ENCODE measurements at places on chromosomes 3 and 15. TPM values are rescaled to one million over a fixed set of nuclear protein-coding genes. Genes with fewer than 3 reads are reported as not detected.

The TLR9 gene
- 0.08 TPM for polyA plus RNA-seq

The RLBP1 gene
- not detected for polyA plus RNA-seq

The NR2E3 gene
- 0.04 TPM for polyA plus RNA-seq

The TRH gene
- polyA plus RNA-seq, result 0.22 TPM

The TGM4 gene
- polyA plus RNA-seq, result 0.22 TPM

The GRIP2 gene
- polyA plus RNA-seq, result 0.14 TPM

The ADAMTS9 gene
- polyA plus RNA-seq, result 22.7 TPM

The CORO2B gene
- polyA plus RNA-seq, result 19.7 TPM

The ZNF80 gene
- not detected for polyA plus RNA-seq

The CNTN4 gene
- polyA plus RNA-seq, result 1.0 TPM

The HCN4 gene
- 0.05 TPM for polyA plus RNA-seq

The SERPINI2 gene
- polyA plus RNA-seq, result 0.90 TPM

The IGSF10 gene
- polyA plus RNA-seq, result 0.74 TPM

The MUC13 gene
- polyA plus RNA-seq, result 1.2 TPM

The ASB14 gene
- not detected for polyA plus RNA-seq

The SELENOK gene
- 61.1 TPM for polyA plus RNA-seq

The ALDH1A3 gene
- 118 TPM for polyA plus RNA-seq

Data from adipose tissue (tissue), 3 donors.